ENCODE measurements at places on chromosomes 7 and 10. TPM values are rescaled to one million over a fixed set of nuclear protein-coding genes. Genes with fewer than 3 reads are reported as not detected.
A peak's percentile ranks its signal among the peaks of the same experiment; 100 is the strongest.

AQP1 gene
- polyA plus RNA-seq, result 83.6 TPM

- DNase-seq, result no peak
Observed at GRCh38 chr10:17744341-17744861, 7.6 kb upstream of the TMEM236 start.

HKDC1 gene
- 0.15 TPM for polyA plus RNA-seq

GLRX3 gene
- 80.2 TPM for polyA plus RNA-seq

PCLO gene
- 1.9 TPM for polyA plus RNA-seq

GRCh38 chr10:48595539-48595932 lies 9.3 kb downstream of the ARHGAP22 start:
- DNase-seq, result no peak

- no peak for DNase-seq
Observed at GRCh38 chr7:96589038-96589437, 120.6 kb downstream of the SEM1 start.

PLEKHS1 gene
- 0.46 TPM for polyA plus RNA-seq

KCND2 gene
- 0.06 TPM for polyA plus RNA-seq

- DNase-seq, result no peak
Observed at GRCh38 chr7:155463114-155463811, 5.3 kb downstream of the EN2 start.

RBM33 gene
- 9.1 TPM for polyA plus RNA-seq

XRCC2 gene
- 0.50 TPM for polyA plus RNA-seq

- DNase-seq, result no peak
Observed at GRCh38 chr10:129609551-129609950, 142.5 kb downstream of the MGMT start.

DNA sequence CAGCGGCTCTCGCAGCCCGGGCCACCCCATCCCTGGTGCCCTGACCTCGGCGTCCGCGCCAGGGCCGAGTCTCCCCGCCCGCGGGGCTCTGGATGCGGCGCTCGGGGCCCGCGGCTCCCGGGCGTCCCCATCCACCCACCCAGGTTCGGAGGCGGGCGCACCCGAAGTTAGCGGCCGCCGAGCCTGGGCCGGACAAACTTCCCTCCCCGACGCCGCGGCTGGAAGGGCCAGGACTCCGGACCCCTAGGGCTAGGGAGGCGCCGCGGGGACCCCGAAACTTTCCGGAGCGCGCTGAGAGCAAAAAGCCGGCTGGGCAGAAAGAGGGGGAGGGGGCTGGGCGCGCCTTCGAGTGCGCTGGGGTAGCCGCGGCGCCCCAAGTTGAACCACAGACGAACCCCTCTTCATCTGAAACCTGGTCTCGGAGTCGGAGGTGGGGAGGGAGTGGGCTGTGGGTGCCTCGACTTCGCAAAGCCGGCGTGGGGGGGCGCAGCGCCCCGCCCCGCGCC lies 3.7 kb upstream of the ELFN1 start:
- peak; percentile 36 for DNase-seq

HYAL4 gene
- polyA plus RNA-seq, result not detected

SDK1 gene
- 1.7 TPM for polyA plus RNA-seq

SUN3 gene
- not detected for polyA plus RNA-seq

GRCh38 chr7:73738220-73738611 lies 386 bp downstream of the ABHD11 start:
- DNase-seq, result peak; percentile 84

PMS2 gene
- polyA plus RNA-seq, result 3.7 TPM

GRCh38 chr10:129553928-129554327 lies 86.9 kb downstream of the MGMT start:
- DNase-seq, result no peak

DNA sequence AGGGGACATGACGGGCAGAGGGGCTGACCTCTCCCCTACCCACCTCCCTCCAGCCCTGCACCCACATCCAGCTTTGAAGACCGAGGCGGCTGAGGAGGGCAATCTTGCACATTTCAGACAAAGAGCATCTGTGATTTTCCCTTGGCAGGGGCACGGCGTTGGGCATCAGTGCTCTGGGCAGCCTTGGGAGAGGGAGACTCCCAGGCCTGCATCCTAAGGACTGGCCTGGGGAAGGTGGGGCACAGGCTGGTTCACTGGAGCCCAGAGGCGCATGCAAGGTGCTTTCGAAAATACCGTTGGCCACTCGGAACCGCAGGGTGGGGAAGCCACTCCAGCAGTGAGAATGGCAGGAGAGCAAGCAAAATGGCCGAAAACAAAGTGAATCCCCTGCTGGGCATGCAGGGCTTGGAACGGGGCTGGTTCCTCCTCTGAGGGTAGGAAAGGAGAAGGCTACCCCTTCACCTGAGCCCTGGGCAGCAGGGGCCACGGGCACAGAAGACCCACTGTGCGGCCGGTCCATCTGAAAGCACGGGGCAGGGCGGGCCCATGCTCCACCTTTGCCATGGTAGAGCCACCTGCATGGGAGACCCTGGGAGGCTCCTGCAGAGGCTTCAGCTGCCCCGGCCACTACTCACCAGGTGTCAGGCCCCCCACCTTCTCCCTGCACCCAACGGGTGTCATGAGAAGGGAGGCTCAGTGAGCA lies 49.8 kb downstream of the EBF3 start:
- DNase-seq, result no peak

CYP3A4 gene
- 0.31 TPM for polyA plus RNA-seq

- DNase-seq, result no peak
Observed at GRCh38 chr10:93193906-93194305, 120.2 kb downstream of the CYP26A1 start.

DNA sequence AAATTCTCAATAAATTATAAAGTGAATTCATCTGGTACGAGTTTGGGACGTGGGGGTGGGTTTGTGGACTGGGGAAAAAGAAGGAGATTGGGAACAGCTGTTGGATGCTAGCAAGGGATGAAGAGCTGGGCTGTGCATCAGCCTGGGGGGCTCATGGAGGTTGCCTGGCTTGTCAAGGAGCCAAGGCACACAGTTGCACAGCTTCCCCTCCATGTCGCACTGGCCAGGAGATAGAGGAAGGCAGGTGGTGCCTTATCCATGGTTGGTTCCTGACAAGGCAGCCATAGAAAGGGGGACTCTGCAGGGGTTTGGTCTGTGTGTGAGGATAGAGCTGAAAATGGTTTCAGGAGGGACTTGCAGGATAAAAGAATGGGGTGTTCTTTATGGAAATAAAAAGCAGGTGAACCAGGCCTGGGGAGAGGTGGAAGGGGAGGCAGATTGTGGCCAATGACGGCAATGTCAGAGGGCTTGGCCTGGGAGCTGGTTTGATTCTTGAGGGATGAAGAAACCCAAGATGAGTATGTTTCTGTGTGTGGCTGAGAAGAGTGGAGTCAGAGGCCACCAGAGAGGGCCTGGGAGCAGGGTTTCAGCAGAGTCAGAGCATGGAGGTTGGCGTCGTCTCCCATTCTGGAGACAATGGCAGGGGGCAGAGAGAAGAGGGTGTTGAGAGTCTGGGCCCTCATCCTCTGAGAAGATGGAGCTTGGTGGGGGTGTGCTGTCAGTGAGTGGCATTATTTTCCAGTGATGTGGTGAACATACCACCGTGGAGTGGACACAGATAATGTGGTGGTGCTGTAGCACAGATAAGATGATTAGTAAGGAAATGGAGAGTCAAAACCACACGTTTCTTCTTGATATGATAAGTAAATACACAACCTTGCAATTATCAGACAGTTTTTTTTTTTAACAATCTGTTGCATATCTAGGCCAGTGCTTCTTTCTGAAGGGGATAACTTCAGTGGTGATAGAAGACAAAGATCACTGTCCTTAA lies 108.2 kb downstream of the PTPN20 start:
- DNase-seq, result no peak

VWC2 gene
- not detected for polyA plus RNA-seq

DNA sequence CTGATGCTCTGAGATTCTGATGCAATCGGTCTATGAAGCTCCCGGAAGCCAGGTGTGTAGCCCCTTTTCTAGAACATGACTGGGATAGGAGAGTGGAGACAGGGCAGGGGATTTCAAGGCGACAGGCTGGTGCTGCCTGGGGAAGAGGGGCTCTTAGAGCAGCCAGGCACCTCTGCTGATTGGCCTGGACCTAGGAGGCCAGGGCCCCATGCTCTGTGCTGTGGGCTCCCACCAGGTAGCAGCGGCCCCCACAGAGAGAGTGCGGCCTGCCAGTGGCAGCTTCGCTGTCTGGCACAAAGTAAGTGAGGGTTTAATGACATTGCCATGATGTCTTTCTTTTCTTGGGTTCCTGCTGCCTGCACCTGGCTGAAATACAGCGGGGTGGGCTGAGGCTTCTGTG lies 99.4 kb upstream of the PODXL start:
- DNase-seq, result no peak

PIK3AP1 gene
- 3.4 TPM for polyA plus RNA-seq

ZPBP gene
- polyA plus RNA-seq, result not detected

- no peak for DNase-seq
Observed at GRCh38 chr7:29987811-29988317, 1.7 kb downstream of the SCRN1 start.

SPACDR gene
- 0.65 TPM for polyA plus RNA-seq

- no peak for DNase-seq
Observed at GRCh38 chr10:132897516-132898381, 44.6 kb downstream of the CFAP46 start.

DNA sequence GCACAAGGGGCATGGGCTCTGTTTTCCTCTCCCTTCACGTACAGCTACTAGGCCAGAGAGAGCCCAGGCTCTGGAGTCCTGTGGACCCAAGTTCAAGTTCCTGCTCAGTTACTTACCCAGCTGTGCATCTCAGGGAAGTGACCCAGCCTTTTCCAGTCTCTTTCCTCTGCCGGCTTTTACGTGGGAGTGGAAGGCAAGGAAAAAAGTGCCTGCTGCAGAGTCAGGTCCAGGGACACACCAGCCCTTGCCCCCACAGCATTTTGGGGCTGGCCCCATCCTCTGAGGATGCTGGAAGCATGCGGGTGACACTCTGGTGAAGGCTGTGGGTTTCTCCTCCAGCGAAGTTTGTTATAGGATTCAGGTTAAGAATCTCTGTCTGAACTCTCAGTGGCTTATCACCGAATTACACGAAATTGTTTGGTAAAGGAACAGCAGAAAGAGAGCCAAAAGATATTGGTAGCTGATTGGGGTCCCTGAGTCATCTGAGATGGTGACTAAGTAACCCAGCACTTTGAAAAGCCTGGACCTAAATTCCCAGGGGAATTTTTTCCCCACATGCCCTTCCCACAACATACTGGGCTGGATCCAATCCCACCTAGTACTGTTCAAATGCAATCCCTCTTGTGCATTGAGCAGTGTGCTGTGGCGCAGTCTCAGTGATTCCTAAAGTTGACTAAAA lies 424.3 kb downstream of the RPS24 start:
- DNase-seq, result no peak

GRCh38 chr7:86949052-86949778 lies 110.2 kb downstream of the ELAPOR2 start:
- DNase-seq, result no peak

GRCh38 chr10:70853457-70853856 lies 34.9 kb downstream of the PCBD1 start:
- DNase-seq, result no peak

DNA sequence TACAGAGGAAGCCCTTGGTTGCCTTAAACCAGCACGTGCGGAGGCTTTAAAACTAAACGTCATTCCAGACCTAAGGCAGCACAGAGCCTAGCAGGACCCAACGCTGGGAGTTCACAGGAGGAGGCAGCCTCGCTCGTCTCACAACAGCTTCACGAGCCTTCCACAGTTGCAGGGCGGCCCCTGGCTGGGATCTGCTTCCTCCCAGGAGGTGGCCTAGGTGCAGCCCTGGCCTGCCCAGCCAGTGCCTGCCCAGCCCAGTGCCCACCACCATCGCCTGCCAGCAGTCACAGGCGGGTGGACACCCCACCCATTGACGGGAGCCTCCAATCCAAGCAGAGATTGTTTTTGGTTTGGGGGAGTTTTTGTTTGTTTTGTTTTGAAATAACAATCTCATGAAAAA lies 96.5 kb downstream of the PTPRN2 start:
- DNase-seq, result no peak

GRCh38 chr10:132987671-132988571 lies 45.6 kb upstream of the CFAP46 start:
- no peak for DNase-seq

CACNB2 gene
- polyA plus RNA-seq, result 0.37 TPM

GRCh38 chr7:35530124-35531109 lies 164.5 kb downstream of the HERPUD2 start:
- no peak for DNase-seq

NXPH1 gene
- not detected for polyA plus RNA-seq

All from stomach (tissue), 19 donors.